ENCODE measurements at places on chromosomes 2 and 18.

- no peak for DNase-seq
These were observed 81.4 kb upstream of the LPIN2 start for GRCh38 chr18:3094338-3094684.

DNA sequence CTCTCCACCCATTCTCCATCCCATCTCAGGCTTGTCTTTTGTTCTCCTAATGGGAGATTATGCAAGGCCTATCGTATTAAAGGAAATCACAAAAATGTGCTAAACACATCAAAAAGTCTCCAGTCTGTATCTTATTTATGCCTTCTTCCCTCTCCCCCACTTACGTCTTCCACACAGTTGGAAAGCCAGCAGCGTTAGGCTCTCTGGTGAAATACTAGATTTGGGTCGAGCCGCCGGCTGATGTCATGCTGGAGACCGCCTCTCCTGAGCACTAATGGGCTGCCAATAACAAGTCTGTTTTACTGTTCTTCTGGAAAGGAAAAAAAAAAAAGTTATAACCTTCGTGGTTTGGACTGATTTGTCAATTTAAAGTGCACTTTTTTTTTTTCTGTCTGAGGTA, 182.7 kb upstream of the SIX2 start:
- no peak for DNase-seq

GRCh38 chr2:182616471-182617393, 99.3 kb upstream of the DNAJC10 start:
- no peak for DNase-seq

DNA sequence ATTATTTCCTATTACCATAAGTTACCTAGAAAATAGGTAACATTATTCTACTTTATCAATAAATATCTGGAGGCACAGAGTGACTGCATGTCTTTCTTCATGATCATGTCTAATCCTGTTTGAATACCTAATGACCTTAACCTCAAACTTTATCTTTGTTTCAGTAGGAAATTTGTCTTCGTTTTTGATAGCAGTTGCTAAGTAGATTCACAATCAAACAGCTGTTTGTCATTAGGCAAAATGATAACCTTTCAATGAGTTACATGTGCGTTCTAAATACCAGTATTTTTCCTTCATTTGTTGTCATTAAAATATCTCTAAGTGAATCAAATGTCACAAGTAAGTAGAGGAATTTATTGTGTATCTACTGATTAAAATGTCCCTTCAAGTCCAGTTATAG, 473.8 kb downstream of the NRXN1 start:
- DNase-seq = no peak

- no peak for DNase-seq
These were observed 117.7 kb downstream of the GFPT1 start for GRCh38 chr2:69269330-69269729.

DNA sequence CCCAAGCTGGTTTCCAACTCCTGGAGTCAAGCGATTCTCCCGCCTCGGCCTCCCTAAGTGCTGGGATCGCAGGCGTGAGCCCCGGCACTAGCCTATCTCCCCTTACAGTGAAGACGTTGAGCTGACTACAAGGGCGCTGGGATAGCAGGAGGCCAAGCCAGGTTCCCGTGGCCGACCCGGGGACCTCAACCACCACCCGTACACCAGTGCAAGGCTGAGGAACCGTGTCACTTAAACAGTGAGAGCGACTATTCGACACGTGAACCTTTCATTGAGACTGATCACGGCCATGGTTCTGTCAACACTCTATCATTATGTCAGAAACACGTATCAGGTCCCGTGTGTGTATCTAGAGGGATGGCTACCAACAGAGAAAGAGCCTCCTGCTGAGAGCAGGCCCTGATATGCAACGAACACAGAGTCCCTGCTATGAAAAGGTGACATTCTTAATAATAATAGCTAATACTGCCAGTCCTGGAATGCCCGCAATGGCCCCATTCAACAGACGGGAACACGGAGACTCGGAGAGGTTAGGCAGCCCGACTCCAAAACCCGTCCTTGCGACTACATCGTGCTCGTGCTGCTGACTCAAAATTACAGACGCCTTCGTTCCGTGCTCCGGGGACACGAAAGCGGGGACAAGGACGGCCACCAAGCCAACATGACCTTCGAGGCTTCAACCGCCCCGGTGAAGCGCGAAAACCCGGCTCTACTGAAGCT, 833 bp downstream of the AFG3L2 start:
- DNase-seq = peak; percentile 20

GRCh38 chr2:43041173-43041591, 185.2 kb downstream of the ZFP36L2 start:
- DNase-seq = no peak

GRCh38 chr2:27638037-27638637, 9.3 kb downstream of the GPN1 start:
- no peak for DNase-seq

- no peak for DNase-seq
These were observed 1.7 kb downstream of the MYOM1 start for GRCh38 chr18:3217948-3218647.

- no peak for DNase-seq
These were observed 13.6 kb downstream of the KCNK3 start for GRCh38 chr2:26706093-26706492.

GRCh38 chr2:43127208-43127940, 99.0 kb downstream of the ZFP36L2 start:
- DNase-seq = peak; percentile 22

GRCh38 chr18:34773378-34773777, 63.3 kb downstream of the DTNA start:
- DNase-seq = no peak

DNA sequence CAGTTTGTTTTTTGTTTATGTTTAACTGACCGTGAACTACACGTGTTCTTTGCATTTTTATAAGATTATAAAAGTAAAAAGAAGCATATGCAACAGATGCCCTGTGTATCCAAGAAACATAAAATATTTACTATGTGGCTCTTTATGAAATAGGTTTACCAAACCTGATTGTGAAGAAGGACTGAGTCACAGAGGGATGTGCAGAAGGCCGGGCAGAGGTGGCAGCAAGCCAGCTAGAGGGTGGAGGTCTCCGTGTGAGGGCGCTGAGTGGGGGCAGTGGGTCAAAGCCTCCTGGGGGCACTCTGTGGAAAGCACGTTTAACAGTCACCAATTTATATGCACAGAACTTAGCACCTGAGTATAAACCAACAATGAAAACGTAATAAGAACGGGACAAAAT, 97.2 kb downstream of the TMEM18 start:
- no peak for DNase-seq

DNA sequence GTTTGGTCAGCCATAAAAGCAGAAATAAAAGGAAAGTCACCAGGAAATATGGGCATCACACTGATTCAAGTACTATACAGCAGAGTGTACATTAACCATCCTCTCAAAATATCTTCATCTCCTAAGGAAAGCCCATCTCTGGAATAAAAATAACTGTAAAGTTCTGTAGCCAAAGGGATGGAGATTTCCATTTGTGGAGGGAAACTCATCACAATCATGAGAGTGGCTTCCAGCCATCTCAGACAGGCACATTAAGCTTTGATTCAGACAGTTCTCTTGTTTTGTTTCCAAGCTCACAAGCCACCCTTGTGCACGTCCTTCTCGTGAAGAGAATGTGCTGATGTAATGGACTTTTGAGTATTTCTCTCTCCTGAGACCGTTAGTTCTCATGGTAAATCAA, 695.5 kb downstream of the LRRTM4 start:
- no peak for DNase-seq

Measured in GF-D8 (cell line).